ENCODE measurements at places on chromosomes 5 and 9. TPM values are rescaled to one million over a fixed set of nuclear protein-coding genes. Genes with fewer than 3 reads are reported as not detected.

DNA sequence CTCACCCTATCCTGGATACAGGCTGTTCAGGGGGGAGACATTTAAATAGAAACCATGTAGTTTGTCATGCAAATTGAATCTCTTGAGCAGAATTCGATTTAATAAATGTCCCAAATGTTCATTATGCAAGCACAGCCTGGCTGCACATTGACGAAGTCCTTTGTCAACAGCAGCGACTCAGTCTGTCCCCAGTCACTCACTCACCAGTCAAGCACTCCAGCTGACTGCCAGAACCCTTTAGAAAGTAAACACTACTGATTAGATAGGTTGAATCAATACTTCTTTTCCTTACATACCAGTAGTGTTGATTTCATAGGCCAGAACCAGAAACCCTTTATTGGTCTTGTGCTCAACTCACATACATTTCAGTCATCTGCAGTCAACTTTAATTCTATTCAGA, 27.5 kb downstream of the CDH6 start:
- no peak for DNase-seq

GNAQ gene
- 86.5 TPM for total RNA-seq

ACSL6 gene
- 0.59 TPM for total RNA-seq

LMNB1 gene
- 23.2 TPM for total RNA-seq

- DNase-seq: no peak
These were observed 51.0 kb downstream of the GNG10 start for GRCh38 chr9:111712369-111712768.

CEMIP2 gene
- total RNA-seq: 106 TPM

STPG3 gene
- total RNA-seq: not detected

LHX3 gene
- total RNA-seq: not detected

DNA sequence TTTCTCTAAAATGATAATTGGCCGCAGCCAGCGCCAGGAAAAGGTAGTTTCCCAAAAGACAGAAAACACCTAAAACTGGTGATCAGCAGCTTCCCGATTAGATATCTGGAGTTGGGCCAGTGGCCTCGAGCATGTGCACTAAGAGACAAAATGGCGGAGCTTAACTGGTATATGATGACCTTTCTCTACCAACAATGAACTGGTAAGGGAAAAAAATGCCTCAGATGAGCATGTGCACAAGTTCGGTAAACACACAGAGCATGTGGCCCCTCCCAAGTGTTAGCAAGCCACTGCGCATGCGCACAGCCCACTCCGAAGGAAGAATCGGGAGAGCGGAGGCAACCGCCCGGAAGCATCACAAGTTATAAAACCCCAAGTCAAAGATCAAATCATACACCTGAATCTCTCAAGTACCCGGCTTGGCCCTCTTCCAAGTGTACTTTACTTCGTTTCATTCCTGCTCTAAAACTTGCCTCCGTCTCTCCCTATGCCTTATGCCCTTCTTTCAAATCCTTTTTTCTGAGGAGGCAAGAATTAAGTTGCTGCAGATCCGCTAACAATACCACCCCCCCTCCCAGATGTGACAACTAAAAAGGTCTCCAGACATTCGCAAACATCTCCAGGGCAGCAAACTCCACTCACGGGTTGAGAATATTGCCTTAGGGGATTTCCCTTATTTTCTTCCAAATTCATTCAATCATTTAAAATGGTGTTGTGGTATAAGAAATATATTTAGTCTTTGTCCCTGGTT, 15.0 kb upstream of the PTBP3 start:
- peak; percentile 95 for DNase-seq

- DNase-seq: no peak
These were observed 297.4 kb downstream of the TENT4A start for GRCh38 chr5:7010591-7010990.

DNA sequence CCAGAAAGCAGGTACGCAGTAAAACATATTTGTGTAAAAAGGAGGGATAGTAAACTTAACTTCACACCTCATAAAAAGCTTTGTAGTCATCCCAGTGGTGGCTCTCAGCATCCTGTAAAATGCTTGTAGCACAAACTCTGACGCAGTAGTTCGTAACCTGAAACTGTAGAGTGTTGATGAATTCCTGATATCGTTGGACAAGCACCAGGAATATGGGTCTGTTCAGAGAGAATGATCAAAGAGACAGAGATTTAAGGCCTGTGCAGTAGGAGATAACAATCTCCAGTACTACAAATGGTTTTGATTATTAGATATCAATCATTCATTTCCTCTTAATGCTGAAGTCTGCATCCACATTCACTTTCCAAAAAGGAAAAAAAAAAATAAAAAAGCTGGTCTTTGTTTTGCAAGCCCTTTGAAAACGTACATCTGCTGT, 148.5 kb downstream of the KIAA0825 start:
- DNase-seq: no peak

LRRTM2 gene
- total RNA-seq: 0.67 TPM

DNA sequence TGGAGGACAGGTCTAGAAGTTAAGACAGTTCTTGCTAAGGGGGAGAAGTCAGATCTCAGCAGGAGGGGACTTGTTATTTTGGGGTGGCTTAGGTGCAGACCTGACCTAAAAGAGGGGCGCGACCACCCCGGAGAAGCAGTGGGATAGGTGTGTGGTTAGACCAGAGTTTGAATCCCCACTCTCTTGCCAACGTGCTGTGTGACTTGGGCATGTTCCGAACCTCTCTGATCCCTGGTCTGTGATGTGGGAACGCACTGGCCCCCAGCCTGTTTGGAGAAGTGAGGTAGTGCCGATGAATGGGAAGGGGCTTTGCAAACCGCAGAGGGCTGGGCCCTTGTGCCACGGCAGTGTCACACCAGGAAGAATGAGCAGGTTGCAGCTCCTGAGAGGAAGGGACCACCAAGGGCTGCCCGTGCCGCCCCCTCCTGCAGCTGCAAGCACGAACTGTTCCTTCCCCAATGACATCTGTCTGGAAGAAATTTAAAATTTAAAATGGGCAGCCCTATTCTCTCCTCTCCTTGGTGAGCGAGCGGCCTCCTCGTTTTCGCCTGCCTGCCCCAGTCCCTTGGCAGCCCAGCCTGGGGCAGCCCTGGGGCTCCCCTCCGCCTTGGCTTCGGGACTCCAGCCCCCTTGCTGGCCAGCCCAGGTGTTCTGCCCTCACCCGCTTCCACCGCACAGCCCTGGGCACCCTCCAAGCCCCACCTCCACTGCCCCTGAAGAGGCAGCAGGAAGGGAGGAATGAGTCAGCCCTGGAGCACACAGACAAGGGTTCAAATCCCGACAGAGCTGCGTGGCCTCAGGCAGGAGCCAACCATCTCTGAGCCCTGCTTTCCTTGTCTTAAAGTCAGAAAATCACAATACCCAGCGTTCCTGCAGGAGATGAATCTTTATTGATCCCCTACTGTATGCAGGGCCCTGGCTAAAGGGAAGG, 1.6 kb downstream of the FIBCD1 start:
- no peak for DNase-seq

DNA sequence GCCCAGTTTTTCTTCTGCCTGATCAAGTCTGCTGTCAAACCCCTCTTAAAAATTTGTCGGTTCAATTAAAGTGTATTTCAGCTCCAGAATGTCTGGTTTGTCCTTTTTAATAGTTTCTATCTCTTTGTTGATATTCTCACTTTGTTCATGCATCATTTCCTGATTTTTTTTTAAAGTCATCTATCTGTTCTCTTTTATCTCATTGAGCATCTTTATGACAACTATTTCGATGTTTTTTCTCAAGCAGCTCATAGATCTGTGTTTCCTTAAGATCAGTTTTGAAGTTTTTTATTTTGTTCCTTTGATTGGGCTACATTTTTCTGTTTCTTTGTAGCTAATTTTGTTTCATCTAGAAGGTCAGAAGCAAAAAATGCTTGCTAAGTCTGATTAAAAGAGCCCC, 53.7 kb downstream of the FGD3 start:
- DNase-seq: no peak

GRCh38 chr9:95740217-95741004, 135.1 kb upstream of the ERCC6L2 start:
- DNase-seq: no peak

DNA sequence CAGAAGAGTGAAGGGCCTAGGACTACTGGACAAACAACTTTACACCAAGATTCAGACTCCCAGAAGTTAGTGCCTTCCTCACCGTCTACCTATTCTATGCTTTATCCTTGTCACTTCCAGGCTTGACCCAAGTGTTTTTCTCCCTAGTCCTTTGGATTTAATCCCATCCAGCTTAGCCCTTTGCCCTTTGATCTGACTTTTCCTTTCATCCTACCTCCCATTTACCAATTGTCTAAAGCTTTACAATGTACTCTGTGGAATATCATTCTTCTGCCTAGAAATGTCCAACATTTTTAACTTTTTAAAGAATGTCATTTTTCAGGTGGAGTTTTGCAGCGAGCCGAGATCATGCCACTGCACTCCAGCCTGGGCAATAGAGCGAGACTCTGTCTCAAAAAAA, 292.1 kb downstream of the EPB41L4A start:
- DNase-seq: no peak

JAK2 gene
- 18.9 TPM for total RNA-seq

DNA sequence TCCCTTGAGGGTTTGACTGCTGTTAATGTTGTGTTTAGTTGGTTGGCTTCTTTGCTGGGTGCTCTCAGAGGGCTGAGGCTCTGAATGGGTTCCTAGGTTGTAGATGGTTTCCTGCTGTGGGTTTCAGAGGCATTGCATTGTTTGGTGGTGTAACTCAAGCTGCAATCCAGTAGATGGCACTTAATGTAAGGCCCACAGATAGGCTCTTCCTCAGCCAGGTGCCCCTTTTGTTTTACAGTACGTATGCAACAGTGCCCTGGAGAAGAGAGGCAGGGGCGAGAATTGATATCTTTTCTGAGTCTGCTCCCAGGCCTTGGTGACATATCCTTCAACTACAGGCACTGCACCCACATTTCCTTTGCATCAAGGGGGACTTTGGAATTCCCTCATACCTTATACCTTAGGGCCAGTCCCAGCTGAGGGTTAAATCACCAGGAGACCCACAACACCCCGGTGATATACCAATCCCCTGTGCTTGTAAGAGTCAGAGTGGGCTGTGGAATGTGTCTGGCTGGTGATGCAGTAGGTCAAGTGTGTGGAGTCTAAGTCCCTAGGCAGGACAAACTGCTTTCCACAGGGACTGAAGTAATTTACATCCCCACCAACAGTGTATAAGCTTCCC, 7.0 kb upstream of the UGT3A2 start:
- DNase-seq: no peak

- DNase-seq: no peak
These were observed 5.2 kb downstream of the PDLIM7 start for GRCh38 chr5:177491983-177492746.

DNA sequence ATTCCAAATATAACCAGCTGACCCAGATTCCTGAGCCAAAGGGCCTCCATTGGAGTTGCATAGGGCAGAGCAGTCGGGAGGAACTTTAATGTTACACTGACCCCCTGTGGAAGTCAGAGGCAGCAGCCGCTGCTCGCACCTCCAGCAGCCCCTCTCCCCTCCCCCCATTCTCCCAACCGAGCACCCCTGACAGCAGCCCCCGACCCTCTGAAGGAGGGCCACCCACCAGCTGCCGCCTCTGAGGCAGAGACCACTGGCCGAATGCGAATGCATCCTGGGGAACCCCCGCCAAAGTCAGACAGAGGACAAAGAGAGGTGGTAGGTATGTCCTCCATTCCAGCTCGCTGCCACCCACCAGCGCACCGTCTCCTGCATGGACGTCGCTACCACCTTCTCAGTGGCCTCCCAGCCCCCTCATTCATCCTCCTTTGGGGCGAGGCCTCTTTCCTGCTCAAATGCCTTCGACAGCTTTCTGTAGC, 231.0 kb downstream of the CDK5RAP2 start:
- no peak for DNase-seq

GRCh38 chr9:346111-346571, 131.5 kb downstream of the DOCK8 start:
- DNase-seq: no peak

GRCh38 chr5:127042593-127042992, 12.2 kb upstream of the MARCHF3 start:
- no peak for DNase-seq

GRCh38 chr9:111965566-111966019, 69.0 kb downstream of the UGCG start:
- no peak for DNase-seq

GRCh38 chr9:89375191-89375760, 57.0 kb downstream of the SECISBP2 start:
- DNase-seq: no peak

DNA sequence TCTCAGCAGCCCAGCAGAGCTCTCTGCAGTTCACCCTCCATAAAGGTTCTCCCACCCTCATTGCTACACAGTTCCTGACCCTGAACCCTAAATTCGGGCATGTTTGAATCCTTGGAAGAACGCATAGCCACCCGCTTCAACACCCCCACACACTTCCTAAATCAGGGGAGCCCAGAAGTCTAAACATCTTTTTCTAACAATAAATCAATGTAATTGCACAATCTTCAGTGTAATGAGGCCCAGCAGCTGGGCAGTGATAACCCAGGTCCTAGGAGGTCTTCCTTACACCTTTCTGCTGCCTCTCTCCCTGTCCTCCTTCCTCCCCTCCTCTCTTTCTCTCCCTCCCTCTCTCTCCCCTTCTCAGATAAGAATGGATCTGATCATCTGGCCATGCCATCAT, 88.0 kb downstream of the IRX2 start:
- no peak for DNase-seq

P4HA2 gene
- total RNA-seq: 56.7 TPM

DNA sequence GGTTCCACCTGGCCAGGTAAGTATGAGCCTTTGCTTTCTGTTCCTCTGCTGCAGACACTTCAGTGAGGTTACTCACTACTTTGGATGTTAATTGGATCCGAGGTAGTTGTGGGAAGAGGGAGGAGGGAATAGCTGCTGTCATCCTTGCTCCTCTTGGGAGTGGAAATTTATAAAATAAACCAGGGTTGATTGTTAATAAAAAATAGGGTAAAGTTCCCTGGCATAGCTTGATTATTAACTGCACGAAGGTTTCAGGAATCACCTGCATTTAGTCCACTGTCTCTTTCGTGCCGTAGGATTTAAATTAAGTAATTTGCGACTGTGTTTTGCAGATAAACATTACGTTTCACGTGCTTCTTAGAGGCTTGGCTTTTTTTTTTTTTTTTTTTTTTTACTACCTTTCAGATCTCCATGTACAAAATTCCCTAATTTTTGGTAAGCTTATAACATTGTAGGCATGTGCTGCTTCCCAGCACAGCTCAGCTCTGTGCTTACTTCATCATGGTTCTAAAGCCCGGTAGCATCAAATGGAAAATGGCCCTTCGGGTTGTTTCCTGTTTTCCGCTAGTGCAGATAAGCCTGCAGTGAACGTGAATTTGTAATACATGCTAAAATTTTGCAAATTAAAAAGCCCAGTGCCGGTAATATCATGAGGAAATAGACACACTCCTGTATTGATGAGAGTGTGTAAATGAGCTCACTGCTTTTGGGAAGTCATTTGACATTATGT, 26.9 kb upstream of the LTC4S start:
- no peak for DNase-seq

Data from left colon (tissue), 2 donors.